ENCODE measurements at places on chromosomes 1 and 21.

DNA sequence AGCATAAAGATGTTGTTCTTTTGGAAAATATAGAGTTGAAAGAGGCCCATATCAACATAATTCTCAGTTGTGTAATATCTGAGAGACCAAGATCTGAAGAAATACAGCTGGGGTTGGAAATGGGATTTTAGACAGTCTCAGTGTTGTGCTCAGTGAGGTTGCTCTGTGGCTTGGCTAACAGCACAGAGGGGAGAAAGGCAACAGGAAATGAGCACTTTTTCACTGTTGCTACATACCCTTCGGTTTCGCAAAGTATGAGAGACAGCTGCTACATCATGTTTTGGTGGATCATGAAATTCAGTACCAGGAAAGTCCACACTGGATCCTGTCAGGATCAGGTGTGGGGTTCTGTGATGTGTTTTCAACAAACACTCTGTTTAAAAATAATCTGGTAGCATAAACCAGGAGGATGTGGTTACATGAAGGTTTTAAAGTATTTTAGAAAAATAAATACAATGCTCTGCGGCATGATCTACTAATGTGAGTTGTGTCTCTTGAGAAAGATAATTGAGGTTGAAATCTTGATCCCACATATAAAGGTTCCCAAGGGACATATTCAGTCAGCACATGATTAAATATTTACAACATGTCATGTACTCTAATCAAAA lies 7.0 kb upstream of the GPR88 start:
- no peaks in the 10 kb centered on the region for H3K4me1 ChIP-seq
- H3K27me3 ChIP-seq = no peaks in the 10 kb centered on the region
- no peak overlapping the region for H3K27ac ChIP-seq
- no peak for DNase-seq

- H3K4me3 ChIP-seq = no peak overlapping the region
- no peak overlapping the region for H3K27ac ChIP-seq
- DNase-seq = no peak
- no peaks in the 10 kb centered on the region for H3K36me3 ChIP-seq
Observed at GRCh38 chr1:68218490-68218889, 13.8 kb downstream of the WLS start.

DNA sequence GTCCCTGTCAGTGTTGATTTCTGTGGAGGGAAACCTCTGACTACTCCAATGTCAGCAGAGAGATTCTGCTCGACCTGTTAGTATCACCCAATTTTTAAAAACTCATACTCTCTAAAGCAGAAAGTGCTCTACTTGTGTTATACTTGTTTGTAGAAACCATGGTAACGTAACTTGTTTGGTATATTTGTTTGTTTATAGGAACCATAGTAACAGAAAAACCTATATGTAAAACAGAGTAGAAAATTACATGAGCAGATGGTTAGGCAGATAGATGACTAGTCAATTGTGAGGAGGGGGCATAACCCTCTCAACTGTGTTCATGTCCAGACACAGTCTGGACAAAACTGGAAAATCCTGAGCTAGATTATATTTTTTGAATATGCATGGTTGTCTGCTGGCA lies 6.7 kb downstream of the TRIM45 start:
- H3K4me3 ChIP-seq = no peak overlapping the region
- no peak overlapping the region for H3K27ac ChIP-seq
- H3K4me1 ChIP-seq = no peaks in the 10 kb centered on the region
- no peaks in the 10 kb centered on the region for H3K27me3 ChIP-seq
- no peak for DNase-seq

DNA sequence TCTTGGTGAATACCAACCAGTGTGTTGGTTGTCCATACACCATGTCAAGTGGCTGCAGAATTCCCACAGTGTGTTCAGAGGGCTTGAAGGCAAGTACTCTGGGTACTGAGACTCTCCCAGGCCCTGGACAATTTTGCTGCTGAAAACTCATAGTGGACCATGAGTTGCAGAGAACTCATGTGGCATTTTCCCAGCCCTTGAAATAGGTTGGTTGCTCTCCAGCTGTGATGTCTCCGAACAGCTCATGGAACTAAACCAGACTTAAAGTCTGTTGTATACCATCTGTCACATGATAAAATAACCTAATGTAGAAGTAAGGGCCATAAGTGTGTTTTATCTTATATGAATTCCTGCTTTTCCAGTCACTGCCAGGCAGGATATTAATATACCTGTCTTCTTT lies 67.8 kb downstream of the RGS2 start:
- peaks cover 19% of the 10 kb centered on the region for H3K4me1 ChIP-seq
- no peak for DNase-seq

GRCh38 chr1:227952374-227953021 lies 4.8 kb upstream of the WNT9A start:
- H3K27me3 ChIP-seq = no peaks in the 10 kb centered on the region
- H3K36me3 ChIP-seq = no peaks in the 10 kb centered on the region
- no peak overlapping the region for H3K4me3 ChIP-seq
- no peak overlapping the region for H3K27ac ChIP-seq

GRCh38 chr1:32220746-32221580 lies 1.2 kb downstream of the TMEM234 start:
- H3K4me3 ChIP-seq = peak overlapping the region; percentile 97
- peaks cover 32% of the 10 kb centered on the region for H3K36me3 ChIP-seq
- H3K27ac ChIP-seq = no peak overlapping the region
- H3K27me3 ChIP-seq = no peaks in the 10 kb centered on the region

GRCh38 chr1:10710489-10710888 lies 86.0 kb downstream of the CASZ1 start:
- no peaks in the 10 kb centered on the region for H3K36me3 ChIP-seq
- DNase-seq = no peak
- no peak overlapping the region for H3K27ac ChIP-seq
- H3K4me3 ChIP-seq = no peak overlapping the region

DNA sequence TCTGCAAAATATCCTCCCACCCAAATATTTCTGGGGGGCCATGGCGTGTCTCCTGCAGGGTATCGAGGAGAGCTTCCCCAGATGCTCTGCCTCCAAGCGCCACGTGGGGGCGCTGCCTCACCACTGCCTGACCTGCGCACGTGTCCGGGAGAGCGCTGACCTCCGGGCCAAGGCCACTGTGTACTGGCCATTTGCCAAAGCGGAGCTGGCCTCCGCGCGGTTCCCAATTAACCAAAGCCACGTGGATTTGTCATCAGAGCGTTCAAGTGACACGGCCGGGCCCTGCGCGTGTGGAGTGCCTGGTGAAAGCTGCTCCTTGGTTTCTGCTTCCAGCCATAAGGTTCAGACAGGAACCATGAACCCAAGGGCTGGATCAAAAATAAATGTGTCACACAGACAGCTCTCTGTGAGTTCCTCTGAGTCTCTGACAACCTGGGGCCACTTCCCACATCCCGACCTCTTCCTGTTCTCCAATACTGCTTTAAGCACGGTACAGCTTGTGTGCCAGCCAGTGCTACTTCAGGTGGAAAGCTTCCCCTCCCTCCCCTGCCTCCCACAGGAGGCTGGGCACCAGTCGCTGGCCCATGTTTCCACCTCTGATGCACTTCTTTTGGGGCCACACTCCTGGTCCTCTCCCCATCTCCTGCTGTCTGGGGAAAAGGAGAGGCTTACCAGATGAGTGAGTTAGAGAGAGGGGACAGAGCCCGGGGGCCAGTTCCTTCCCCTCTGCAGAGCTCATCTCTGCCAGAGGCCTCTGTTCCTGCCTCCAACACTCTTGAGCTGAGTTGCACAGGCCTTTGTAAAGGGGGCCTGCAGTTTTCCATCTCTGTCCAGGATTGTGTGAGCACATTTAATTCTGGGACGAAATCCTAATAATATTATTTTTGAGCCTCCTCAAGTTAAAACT lies 26.1 kb downstream of the ZP4 start:
- peak; percentile 69 for DNase-seq
- no peaks in the 10 kb centered on the region for H3K36me3 ChIP-seq
- no peak overlapping the region for H3K4me3 ChIP-seq
- no peaks in the 10 kb centered on the region for H3K27me3 ChIP-seq
- H3K4me1 ChIP-seq = no peaks in the 10 kb centered on the region
- no peak overlapping the region for H3K27ac ChIP-seq

DNA sequence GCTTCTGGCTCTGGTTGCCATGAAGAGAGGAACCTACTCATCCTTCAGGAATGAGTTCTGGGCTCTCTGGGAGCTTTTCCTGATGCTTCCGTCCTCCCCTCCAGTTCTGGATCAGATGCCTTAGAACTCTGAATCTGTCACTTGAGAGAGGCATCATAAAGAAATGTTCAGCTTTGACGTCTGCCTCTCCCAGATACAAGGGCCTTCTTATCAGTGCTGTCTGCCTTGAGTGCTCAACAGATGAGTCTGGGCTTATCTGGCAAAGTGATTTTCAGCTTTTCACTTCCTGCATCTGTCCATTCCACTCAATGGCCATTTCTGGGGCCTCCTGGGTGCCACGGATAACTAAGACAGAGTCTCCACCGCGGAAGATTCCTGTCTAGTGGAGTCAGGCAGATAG lies 12.3 kb upstream of the OTUD3 start:
- no peak overlapping the region for H3K27ac ChIP-seq
- no peak overlapping the region for H3K4me3 ChIP-seq
- no peaks in the 10 kb centered on the region for H3K27me3 ChIP-seq
- no peaks in the 10 kb centered on the region for H3K36me3 ChIP-seq

DNA sequence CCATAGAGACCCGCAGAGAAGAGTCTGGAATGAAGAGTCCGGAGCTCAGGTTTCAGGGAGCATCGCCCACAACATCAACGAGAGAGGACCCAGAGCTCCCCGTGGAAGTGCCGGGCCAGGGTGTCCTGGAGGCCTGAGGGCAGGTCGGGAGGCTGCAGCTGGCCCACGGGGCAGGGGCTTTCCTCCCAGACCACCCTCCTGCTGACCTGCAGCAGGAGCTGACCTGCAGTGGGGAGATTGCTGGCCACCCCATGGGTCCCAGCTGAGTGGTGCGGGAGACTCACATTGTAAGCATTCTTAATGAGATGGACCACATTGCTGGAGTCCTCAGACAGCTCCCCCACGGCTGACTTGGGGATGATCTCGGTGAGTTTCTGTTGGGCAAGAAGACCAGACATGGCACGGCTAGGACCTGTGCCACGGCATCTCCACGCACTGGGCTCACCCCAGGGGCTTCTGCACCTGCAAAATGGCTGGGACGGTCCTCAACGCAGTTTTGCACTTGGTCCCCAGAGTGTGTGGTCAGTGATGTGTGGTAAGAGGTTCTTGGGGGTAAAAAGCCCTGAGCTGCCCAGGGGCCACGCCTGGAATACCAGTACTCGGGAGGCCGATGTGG lies 21.3 kb upstream of the PTTG1IP start:
- H3K4me1 ChIP-seq = no peaks in the 10 kb centered on the region
- no peak overlapping the region for H3K4me3 ChIP-seq
- no peak overlapping the region for H3K27ac ChIP-seq
- DNase-seq = no peak
- no peaks in the 10 kb centered on the region for H3K36me3 ChIP-seq

- no peak for DNase-seq
- H3K4me3 ChIP-seq = peak within 1 kb of the TSS; percentile 62
- peaks cover 8% of the 10 kb centered on the region for H3K4me1 ChIP-seq
- H3K27ac ChIP-seq = peak within 1 kb of the TSS; percentile 86
- H3K36me3 ChIP-seq = peaks cover 4% of the 10 kb centered on the region
Observed at GRCh38 chr1:180912801-180913565, at the start of gene KIAA1614. KIAA1614 (plus strand) TSS chr1:180912897; CDS start chr1:180913244, 347 bp downstream.

DNA sequence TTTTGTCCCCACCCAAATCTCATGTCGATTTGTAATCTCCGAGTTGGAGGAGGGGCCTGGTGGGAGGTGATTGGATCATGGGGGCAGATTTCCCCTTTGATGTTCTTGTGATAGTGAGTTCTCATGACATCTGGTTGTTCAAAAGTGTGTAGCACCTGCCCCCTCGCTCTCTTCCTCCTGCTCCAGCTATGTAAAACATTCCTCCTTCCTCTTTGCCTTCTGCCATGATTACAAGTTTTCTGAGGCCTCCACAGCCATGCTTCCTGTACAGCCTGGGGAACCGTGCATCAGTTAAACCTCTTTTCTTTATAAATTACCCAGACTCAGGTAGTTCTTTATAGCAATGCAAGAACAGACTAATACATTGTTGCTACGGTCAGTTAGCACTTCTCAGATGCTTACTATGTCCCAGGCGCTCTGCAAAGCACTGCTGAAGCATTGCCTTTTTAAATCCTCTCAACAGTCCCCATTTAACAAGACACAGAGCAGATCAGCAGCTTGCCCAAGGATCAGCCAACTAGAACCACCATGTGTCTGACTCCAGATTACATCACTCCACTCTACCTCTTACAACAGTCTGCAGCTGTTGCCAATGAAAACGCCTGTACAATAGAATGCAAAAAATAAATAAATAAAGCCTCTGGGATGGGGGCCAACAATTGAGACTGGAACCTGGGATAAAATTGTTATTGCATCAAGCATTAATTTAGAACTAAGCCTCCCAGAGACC lies 52.4 kb upstream of the USP1 start:
- H3K4me1 ChIP-seq = no peaks in the 10 kb centered on the region
- H3K4me3 ChIP-seq = no peak overlapping the region
- no peak for DNase-seq
- H3K36me3 ChIP-seq = no peaks in the 10 kb centered on the region

DNA sequence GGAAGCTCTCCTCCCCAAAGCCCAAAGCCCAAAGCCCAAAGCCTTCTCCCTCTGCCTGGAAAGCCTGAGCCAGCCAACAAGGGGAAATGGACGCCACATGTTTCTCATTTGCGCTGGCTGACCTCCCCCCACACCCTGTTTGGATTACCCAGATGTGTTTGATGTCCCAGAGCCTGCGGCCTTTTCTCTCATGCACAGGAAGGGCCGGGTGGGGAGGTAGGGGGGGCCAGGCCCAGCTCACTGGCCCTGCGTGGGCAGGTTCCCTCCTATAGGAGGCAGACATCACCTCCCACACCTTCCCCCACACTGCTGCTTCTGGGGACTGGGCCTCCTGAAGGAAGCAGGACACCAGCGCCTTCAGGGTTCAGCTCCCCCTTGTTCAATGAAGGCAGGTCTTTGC lies 116.3 kb downstream of the NAV1 start:
- no peak overlapping the region for H3K4me3 ChIP-seq
- no peaks in the 10 kb centered on the region for H3K36me3 ChIP-seq
- DNase-seq = no peak
- no peaks in the 10 kb centered on the region for H3K27me3 ChIP-seq
- no peak overlapping the region for H3K27ac ChIP-seq

- no peaks in the 10 kb centered on the region for H3K27me3 ChIP-seq
- peaks cover 42% of the 10 kb centered on the region for H3K36me3 ChIP-seq
- no peak for DNase-seq
- no peak overlapping the region for H3K27ac ChIP-seq
- H3K4me1 ChIP-seq = peaks cover 4% of the 10 kb centered on the region
- no peak overlapping the region for H3K4me3 ChIP-seq
Observed at GRCh38 chr21:36035381-36035791, 24.9 kb downstream of the SETD4 start.

DNA sequence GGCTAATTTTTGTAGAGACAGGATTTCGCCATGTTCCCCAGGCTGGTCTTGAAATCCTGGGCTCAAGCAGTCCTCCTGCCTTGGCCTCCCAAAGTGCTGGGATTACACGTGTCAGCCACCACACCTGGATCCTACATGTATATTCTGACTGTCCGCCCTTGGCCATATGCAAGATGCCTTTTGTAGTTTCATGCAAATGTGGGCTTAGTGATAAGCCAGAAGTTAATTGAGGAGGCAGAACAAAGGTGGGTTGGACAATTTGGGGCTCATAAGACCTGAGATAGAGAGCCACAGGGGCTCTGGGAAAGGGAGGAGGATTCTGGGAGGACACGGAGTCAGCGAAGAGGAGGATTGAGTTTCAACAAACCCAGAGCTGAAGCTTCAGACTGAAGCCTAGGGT lies 24.9 kb downstream of the ALPL start:
- no peaks in the 10 kb centered on the region for H3K4me1 ChIP-seq
- H3K27me3 ChIP-seq = no peaks in the 10 kb centered on the region
- no peak overlapping the region for H3K27ac ChIP-seq
- H3K4me3 ChIP-seq = no peak overlapping the region

- H3K4me1 ChIP-seq = no peaks in the 10 kb centered on the region
- H3K27me3 ChIP-seq = no peaks in the 10 kb centered on the region
- no peak overlapping the region for H3K27ac ChIP-seq
Observed at GRCh38 chr1:187947359-187947758, 1118.6 kb downstream of the PLA2G4A start.
